ENCODE measurements at places on chromosomes 11 and 22.

DNA sequence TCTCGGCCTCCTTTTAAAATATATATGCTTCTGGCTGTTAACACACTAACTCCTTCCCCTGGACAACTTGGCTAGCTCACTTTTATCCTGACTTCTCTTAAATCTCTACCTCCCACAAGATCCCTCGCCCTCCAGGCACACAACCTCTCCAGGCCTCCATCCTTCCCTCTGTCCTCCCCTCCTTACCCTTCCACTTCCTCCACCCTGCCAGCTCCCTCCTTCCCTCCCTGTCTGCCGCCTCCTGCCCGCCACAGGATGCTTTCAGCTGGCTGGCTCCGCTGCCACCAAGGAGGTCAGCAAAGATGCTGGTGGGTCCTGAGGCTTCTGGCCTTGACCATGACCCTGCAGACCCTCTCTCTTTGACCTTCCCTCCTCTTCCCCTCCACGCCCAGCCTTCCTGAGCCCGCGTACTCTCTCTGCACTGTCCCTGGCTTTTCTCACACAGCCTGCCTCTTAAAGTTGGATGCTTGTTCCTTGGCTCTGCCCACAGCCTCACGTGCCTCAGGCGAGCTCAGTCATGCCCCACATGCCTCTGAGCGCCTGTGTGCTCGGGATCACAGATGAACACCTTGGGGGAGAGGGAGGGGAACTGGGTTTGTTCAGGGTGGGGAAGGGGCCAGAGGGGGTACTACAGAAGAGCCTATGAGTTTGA is 6.7 kb downstream of the NFAM1 start:
- DNase-seq, result no peak

DNA sequence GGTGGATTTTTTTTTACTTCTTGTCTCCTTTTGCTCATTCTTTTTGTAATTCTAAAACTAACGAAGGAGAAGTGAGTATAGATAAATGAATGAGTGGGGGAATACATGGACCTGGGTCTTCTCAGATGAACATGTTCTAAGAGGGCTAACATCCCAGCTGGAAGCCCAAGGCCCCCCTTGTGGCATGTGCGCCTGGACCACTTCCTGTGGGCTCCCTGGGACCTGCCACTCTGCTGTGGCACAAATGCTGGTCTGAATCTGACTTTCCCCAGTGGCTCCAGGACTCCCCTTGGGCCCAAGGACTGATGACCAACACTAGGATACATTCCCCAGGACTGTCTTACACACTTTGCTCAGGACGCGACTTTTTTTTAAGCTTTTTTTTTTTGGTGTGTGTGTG is 32.7 kb upstream of the ALX4 start:
- no peak for DNase-seq

- DNase-seq, result no peak
Measured at GRCh38 chr22:26435327-26436093, 6.5 kb downstream of the ASPHD2 start.

- peak; percentile 90 for DNase-seq
Measured at GRCh38 chr11:114816791-114817190, 138.5 kb downstream of the NXPE2 start.

DNA sequence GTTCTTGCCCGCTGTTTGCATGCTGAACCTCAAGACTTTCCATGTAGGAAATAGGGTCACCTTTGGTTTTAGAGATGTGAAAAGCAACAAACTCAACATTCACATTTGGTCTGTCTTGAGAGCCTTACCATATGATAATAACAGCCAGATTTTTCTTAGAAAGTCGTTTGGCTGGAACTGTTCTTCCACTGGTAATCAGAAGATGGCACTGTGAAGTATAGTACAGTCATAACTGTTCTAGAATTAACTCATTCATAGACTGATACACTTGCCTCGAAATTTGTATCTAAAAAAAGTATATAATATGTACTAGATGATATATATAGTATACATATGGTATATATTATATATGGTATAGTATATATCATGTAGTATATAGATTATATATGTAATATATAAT is 12.3 kb downstream of the LUZP2 start:
- DNase-seq, result no peak

Measured in NCI-H82 (cell line).